A375 (cell line): ENCODE measurements at places on chromosomes 4 and X. TPM values are rescaled to one million over a fixed set of nuclear protein-coding genes. Genes with fewer than 3 reads are reported as not detected.

CXCL5 gene
- total RNA-seq, result not detected in 2 replicates

SLC16A2 gene
- total RNA-seq, result 0.11 and 0.53 TPM in 2 replicates

CENPVL1 gene
- total RNA-seq, result not detected in 2 replicates

USP51 gene
- 0.05 and 0.26 TPM in 2 replicates for total RNA-seq
